ENCODE measurements at places on chromosomes 13 and 19. TPM values are rescaled to one million over a fixed set of nuclear protein-coding genes. Genes with fewer than 3 reads are reported as not detected.

GSX1 gene
- polyA plus RNA-seq = not detected

RFC3 gene
- polyA plus RNA-seq = 41.0 TPM

ZNF560 gene
- polyA plus RNA-seq = not detected

MED16 gene
- polyA plus RNA-seq = 52.7 TPM

TRPM4 gene
- polyA plus RNA-seq = 30.4 TPM

NANOS3 gene
- not detected for polyA plus RNA-seq

CBLC gene
- 14.5 TPM for polyA plus RNA-seq

KLK13 gene
- polyA plus RNA-seq = 3.6 TPM

PSG7 gene
- not detected for polyA plus RNA-seq

GPR183 gene
- 0.92 TPM for polyA plus RNA-seq

CEACAM6 gene
- not detected for polyA plus RNA-seq

MAP4K1 gene
- 44.6 TPM for polyA plus RNA-seq

FLT1 gene
- 26.8 TPM for polyA plus RNA-seq

SLITRK1 gene
- polyA plus RNA-seq = 0.29 TPM

Data from GM23338 (cell line).